ENCODE measurements at places on chromosomes 12 and 14.

DNA sequence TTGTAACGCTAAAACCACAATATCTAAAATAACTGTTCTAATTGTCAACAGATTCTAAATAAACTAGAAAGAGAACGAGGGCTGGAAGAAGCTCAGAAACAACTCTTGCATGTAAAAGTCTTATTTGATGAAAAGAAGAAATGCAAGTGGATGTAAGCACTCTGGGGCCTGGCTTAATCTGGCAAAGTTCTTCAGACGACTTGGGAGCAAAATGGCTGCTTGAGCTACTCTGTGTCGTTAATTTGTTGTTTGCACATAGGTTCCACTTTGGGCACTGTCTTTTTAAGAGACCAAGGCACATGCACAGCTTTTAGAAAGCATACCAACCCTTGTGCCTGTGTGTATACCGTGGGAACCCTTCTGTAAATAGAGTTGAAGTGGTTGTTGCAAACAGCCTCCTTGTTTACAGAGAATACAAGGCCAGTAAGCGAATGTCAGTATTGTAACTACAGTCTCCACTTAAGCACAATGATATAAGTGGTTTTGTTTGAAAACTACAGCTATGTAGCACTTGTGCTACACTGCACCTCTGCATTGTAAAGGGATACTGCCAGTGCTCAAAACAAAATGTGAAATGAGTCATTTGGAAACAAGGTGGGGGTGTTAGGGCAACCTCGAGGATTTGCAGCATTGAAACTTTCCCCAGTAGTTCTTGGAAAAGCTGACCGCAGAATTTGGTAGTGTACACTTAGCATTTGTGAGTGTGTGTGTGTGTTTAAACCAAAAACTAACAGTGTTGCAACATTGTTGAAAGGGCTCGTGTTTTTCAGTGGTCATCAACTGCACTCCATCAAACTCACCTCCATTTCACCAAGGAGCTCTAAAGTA lies 154.3 kb downstream of the CEP83 start:
- DNase-seq = no peak

DNA sequence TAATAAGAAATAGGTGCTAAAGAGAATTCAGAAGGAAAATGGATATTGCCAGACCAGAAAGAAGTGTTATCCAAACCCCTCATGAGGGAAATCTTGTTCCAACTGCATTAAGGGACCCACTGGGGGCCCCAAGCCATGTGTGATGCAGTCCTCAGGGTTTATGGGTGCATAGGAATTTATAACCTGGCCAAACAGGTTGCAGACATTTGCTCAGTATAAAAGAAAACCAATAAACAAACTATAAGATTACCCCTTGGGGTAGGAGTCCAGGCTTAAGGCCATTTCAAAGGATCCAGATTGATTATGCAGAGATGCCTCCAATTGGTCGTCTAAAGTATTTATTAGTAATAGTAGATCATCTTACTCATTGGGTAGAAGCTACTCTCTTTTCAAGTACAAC lies 240.9 kb upstream of the DIO3 start:
- no peak for DNase-seq

DNA sequence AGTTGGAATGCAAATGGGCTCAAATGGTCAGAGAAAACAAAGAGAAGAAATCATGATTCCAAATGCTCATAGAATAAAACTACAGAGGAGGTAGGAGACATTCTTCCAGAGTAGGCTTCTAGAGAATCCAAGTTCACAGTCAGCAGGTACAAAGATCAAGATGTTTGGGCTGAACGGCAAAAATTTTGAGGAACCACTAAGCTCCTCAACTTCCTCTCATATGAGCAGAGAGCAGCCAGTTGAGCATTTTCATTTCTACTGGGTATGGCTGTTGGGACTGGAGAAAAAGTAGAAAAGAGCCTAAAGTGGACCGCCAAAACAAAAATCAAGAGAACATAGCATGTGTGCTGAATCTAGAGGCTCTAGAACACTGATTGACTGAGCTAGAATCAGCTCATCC lies 73.8 kb upstream of the ARID2 start:
- no peak for DNase-seq

- no peak for DNase-seq
Measured at GRCh38 chr12:88723219-88723618, 142.9 kb upstream of the KITLG start.

GRCh38 chr14:93044121-93044520 lies 71.6 kb downstream of the ITPK1 start:
- no peak for DNase-seq

DNA sequence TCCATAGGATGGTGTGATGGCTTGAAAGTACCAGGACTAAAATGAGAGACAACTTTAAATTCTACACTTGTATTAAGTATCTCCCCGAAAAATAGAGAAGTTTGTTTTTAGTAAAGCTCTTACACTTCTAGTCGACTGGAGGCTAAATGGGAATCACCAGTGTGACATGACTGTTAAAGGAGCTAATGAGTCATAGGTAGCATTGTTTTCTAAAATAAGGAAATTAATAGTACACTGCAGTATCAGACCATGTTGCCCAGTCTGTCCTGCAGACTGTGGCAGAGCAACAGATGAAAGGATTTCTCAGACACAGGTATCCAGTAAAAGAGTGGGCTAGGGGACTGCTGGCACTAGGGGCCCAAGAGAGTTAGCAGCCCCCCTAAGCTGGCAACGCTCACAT lies 140.1 kb downstream of the TMEM117 start:
- DNase-seq = no peak

DNA sequence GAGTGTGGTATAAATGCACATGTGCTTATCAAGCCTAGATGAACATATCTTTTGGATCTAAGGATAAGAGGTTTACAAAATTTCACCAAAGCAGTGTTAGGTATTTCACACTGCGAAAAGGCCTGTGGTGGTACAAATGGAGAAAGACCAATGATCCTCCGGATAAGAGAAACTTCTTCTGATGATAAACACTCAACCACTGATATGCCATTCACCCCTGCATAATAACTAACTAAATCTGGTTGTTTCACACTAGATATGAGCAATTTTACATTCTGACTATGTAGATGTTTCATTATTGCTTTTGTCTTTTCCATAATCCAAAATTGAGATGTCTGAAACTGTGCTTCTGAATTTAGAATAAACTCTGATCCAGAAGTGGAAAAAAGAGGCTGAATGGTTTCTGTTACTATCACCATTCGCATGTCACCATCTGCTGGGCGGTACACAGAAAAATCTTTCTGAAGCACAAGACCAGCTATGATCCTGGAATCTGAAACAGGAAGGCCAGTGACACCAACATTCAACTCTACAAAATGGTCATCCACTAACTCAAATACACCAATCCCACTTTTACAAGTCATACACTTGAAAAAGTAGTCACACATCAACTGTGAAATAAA lies 1.3 kb downstream of the BBS10 start:
- DNase-seq = no peak

- DNase-seq = no peak
Measured at GRCh38 chr14:50400461-50400860, 3.8 kb upstream of the CDKL1 start.

DNA sequence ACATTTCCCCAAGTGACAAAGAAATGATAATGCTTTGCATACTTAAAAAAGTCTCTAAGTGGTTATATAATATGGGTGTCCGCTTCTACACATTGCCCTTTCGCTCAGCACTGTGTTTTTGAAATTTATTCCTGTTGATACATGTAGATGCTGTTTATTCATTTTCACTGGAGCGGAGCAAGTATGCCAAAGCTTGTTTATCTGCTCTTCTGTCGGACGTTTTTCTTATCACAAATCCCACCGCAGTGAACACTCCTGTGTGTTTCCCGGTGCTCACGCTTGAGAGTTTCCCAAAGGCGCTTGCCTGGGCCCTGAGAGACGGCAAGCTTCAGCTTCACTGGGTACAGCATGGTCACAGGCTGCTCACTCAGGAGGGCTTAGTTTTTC lies 50.2 kb downstream of the TPCN1 start:
- no peak for DNase-seq

DNA sequence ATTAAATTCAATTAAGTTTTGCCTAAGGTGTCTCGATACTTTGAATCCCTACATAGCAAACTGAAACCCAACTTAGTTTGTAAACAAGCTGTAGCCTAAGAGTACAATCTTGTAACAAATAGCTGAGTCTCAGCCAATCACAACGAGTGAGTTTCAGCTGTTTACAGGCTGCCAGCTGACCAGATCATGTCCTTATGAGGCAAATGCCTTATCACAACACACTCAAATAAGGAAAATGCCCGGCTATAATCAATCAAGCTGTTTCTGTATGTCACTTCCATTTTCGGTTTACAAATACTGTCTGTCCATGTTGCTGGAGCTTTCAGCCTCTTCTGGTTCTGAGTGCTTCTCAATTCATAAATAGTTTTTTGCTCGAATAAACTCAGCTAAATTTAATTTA lies 943.8 kb downstream of the SLC16A7 start:
- DNase-seq = no peak

DNA sequence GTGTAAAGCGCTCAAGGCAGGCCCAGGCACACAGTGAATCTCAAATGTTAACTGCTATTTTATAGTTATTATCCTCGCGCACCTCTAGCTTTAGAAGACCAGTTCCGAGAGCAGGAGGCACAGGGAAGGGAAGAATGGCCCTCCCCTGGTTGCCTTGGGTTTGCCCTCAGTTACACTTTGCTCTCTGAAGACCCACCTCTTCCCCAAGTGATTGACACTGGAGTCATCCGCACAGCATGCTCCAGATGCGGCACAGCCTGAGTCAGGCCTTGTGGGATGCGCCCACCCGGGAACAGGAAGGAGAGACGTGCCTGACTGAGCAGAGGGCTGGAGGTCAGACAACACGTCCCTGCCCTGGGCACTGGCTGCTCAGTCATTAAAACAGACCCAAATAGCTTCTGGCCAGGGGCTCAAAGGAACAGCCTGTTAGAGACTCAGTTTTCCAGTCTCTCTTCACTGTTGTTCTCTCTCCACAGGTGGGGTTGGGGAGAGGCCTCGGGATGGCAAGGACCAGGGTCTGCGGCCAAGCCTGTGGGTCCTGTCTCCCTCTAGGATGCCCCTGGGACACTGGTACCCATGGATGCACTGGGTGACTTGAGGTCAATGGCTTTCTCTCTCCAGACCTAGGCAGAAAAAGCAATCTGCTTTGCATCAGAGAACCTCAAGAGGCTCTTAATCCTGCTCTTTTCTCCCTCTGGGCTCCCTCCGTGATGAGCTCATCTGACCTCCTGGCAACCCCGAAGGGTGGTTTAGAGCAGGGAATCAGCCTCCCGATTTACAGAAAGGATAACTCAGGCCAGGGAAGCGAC lies 13.6 kb upstream of the MLXIP start:
- DNase-seq = no peak

GRCh38 chr12:97017213-97017612 lies 110.2 kb downstream of the NEDD1 start:
- no peak for DNase-seq

Measured in stimulated activated CD4-positive, alpha-beta T cell treated with anti-CD3 and anti-CD28 coated beads, Interleukin-12 subunit alpha, Interleukin-12 subunit beta, amount 100 ng/mL, for 24 hours (primary cell).